ENCODE measurements at places on chromosomes 4 and X.

DNA sequence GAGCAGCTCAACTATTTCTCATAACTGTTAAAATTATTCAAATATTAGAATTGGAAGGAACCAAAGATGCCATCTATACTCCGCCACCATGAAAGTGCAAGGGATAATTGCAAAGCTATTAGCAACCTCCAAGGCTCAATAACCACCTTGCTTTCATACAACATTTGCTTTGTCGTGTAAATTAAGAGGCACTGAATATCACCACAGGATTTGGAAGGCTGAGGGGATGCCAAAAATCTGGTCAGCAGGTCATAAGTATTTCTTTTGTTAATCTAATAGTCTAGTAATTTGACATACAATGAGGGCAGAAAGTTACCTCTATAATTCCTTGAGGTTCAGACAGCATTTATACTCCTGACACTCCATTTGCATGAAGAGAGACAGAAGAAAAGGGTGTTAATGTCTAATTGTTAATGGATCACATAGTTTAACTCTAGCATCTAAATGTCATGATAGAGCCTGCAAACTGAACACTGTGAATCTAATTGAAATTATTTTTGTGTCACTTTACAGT, 200.9 kb upstream of the DIAPH2 start:
- no peak for DNase-seq

DNA sequence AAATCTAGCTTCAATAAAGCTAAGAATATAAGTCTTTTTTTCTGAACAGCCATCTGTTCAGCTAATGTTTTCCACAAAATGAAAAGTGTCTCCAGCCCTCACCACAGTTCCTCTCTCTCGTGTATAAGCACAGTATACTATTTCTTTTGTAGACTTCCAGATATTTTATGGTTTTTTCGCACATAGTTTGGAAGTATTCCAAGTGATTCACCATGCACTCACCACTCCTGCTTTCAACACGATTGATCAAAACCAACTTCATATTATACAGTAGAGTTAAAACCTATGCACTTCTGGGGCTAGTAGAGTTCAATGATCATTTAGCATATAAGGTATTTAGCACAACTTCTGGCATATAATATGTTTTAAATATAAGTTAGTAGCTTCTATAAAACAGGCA, 105.8 kb upstream of the DCAF12L1 start:
- DNase-seq, result no peak

DNA sequence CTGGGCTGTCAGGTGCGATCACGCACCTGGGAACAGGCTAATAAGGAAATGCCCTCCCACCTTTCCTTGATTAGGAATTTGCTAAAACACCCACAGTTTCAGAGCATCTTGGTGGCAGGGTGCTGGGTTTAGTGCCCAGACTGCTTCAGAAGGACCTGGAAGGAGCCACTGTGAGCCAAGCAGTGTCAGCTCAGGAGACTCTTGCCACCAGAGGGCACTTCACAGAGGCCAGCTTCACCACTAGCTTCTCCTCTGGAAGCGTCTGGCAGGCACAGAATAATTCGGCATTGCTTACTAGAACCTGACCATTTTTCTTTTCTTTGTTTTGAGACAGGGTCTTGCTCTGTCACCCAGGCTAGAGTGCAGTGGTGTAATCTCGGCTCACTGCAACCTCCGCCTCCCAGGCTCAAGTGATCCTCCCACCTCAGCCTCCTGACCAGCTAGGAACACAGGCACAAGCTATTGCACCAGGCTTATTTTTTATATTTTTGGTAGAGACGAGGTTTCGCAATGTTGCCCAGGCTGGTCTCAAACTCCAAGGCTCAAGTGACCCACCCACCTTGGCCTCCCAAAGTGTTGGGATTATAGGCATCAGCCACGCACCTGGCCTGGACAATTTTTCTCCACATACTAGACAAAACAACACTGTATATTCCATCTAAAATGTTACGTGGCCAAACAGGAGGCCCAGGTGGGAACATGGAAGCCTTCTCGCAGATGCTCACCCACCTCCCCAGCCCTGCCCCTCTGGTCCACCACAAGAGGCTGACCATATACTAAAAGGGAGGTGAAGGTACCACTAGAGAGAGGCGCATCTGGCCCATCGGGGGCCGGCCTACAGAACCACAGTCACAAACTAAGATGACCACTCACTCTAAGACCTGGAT, 14.1 kb downstream of the NOP14 start:
- DNase-seq, result no peak

GRCh38 chr4:153781280-153781679, 7.6 kb downstream of the SFRP2 start:
- DNase-seq, result no peak

GRCh38 chrX:152600853-152601633, 36.7 kb upstream of the GABRQ start:
- no peak for DNase-seq

- no peak for DNase-seq
Measured at GRCh38 chrX:153993079-153993478, 20.5 kb downstream of the TMEM187 start.

- DNase-seq, result no peak
Measured at GRCh38 chr4:116122124-116122523, 963.3 kb downstream of the TRAM1L1 start.

DNA sequence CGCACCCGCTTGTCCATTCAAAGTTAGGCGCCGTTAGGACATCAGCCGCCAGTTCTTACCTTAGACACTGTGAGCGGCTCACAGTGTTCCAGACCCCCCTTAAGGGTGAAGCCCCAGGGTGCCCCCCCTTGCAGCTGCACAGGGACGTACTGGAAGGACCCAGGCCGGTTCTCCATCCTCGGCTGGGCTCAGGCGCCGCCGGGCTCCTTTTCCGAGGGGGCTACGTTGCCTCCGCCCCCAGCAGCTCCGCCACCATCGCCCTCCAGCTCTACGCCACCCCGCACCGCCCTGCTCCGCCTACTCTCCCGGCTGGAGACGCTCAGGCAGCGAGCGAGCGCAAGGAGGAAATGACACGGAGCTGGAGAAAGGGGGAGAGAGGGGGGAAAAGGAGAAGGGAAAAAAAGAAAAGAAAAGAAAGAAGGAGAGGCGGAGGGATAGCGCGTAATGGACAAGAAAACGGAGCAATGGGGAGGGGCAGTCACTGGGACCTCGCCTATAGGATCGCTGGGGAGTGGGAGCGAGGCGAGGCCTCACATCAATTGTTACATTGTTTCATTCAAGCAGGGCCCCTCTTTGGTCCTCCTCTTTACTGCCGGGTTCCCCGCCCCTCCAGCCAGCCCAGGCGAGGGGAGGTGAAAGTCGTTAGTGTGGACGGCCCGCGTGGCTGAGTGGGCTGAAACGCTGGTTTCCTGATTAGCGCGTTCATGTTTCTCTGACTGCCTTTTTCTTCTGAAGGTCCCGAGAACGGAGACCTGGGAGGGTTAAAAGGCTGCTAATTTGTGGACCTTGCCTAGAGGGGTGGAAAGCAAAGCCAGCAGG, at the start of gene SHROOM4:
Gene SHROOM4 (minus strand): TSS at position 352 of the 819 bp plus-strand sequence. CDS start 176 bp downstream, at position 176.
- peak; percentile 84 for DNase-seq

- DNase-seq, result no peak
Measured at GRCh38 chr4:137312257-137312656, 220.0 kb downstream of the PCDH18 start.

DNA sequence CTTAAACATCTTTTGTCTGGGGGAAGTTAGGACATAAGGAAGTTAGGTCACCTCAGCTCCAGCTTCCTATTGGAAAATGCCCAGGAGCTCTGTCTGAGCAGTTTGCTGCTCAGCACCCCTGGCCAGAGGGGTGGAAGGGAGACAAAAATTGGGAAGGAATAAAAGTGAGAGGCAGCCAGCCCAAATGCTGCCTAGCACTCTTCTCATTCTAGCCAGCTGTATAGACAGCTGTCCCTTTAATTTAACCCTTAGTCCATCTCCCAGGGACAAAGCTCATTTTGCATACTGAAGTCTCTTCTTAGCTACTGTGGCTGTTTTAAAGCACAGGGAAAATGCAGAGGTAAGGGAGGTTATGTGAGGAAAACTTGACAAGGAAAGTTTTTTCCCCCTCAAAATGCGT, 89.5 kb upstream of the CITED1 start:
- no peak for DNase-seq

DNA sequence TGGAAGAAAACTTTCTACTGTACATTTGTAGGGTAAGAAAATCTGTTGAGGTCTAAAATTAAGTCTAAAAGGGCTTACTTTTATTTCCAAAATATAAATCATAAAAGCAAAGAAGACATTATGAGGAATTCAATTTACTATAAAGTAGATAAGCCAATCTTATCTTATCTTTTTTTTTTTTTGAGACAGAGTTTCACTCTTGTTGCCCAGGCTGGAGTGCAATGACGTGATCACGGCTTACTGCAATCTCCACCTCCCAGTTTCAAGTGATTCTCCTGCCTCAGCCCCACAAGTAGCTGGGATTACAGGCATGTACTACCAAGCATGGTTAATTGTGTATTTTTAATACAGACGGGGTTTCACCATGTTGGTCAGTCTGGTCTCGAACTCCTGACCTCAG, 166.9 kb downstream of the NR3C2 start:
- DNase-seq, result no peak

DNA sequence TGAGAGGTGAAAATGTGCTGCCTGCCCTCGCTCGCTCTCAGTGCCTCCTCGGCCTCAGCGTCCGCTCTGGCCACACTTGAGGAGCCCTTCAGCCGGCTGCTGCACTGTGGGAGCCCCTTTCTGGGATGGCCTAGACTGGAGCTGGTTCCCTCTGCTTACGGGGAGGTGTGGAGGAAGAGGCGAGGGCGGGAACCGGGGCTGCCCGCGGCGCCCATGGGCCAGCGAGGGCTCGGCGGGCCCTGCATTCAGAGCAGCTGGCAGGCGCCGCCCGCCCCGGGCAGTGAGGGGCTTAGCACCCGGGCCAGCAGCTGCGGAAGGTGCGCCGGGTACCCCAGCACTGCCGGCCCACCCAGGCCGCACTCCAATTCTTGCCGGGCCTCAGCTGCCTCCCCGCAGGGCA, 39.6 kb downstream of the TRIML1 start:
- no peak for DNase-seq

GRCh38 chr4:186760576-186760975, 36.9 kb upstream of the FAT1 start:
- no peak for DNase-seq

DNA sequence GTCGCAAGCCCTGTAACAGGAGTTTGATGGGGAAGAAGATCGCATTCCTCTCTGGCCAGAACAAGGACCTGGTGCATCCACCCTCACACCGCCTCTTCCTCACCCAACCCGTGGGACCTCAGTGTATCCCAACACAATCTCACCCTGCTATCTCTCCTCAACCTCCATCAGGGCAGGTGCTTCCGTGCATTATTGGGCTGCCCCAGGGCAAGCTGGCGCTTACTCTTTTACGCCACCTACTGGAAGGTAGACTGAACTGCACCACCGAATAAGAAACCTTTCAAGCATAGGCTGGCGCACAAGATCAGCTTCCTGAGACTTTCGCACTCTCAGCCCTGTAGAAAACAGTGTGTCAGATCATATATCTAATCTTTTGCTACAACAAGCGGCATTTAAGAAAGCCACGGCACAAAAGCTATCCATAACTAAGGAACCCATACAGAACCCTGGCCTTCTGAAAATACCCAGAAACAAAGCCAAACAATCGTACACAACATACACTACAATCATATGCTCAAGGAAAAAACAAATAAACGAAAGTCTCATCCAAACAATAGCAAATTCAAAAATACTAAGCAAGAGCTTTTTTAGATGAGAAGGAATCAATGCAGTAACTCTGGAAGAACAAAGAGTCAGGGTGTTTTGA, 209.3 kb downstream of the UGT8 start:
- DNase-seq, result no peak

DNA sequence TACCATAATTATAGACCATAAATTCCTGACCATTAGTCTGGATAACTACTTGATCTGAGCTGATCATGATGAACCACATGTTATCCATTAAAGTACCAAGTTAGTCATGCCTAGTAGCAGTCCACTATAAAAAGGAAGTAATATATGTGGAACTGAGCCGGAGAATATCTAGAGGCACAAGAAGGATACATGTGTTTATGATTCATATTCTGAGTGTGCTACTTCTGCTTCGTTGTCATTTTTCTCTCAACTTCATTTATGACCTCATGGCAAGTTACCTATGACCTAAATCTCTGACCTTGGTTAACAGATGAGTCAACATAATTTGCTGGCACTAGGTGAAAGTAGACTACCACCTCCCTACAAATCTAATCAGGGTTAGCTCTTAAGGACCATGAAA, 56.5 kb upstream of the ANKRD17 start:
- no peak for DNase-seq

DNA sequence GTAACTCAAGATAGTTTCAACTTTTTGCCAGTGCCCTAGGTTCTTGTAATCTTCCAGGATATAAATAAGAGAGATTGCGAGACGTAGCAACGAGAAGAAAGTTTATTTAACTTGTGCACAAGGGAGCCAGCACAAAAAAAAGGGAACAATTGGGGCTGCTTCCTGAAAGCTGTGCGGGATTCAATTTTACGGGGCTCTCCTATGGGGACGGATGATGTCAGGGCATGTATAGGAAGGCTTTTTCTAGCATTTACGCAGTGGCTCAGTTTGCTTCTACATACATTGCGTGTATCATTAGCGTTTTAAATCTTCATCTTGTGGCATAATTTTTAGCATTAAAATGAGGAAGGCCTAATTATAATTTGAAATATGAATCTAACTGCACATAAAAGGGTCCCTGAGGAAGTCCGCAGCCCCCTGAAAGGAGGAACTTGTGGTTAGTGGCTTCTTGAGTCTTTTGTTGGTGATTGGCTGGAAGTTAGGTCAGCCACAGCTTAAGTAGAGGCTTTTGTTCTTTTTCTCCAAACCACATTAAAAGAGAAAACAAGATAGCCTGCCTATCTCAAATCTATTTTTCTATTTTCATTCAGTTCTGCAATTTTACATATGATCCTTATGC, 668.2 kb upstream of the NDST4 start:
- no peak for DNase-seq

GRCh38 chrX:136104936-136105335, 42.4 kb upstream of the FHL1 start:
- DNase-seq, result no peak

GRCh38 chr4:100258675-100259074, 68.4 kb upstream of the DDIT4L start:
- no peak for DNase-seq

- no peak for DNase-seq
Measured at GRCh38 chr4:40118861-40119260, 62.2 kb downstream of the N4BP2 start.

GRCh38 chr4:109440948-109441347, 7.3 kb downstream of the SEC24B start:
- no peak for DNase-seq
